ENCODE measurements at places on chromosomes 3 and 15.
A peak's percentile ranks its signal among the peaks of the same experiment; 100 is the strongest.

DNA sequence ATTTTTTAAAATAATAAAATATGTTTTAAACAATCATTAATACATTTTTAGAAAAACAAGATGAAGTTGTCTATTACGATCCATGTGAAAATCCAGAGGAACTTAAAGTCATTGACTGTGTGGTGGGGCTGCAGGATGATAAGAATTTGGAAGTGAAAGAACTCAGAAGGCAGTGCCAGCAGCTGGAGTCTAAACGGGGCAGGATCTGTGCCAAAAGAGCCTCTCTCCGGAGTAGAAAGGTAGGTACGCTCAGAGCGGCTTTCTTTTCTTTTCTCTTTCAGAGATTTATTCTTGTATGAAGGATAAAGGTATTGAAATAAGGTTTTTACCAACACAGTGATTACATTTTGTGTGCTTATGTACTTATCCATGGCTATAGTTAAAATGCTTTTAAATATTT is 13.6 kb downstream of the WHAMM start:
- no peak for DNase-seq

- no peak for DNase-seq
Observed at GRCh38 chr15:65833501-65834205, 35.6 kb upstream of the RAB11A start.

DNA sequence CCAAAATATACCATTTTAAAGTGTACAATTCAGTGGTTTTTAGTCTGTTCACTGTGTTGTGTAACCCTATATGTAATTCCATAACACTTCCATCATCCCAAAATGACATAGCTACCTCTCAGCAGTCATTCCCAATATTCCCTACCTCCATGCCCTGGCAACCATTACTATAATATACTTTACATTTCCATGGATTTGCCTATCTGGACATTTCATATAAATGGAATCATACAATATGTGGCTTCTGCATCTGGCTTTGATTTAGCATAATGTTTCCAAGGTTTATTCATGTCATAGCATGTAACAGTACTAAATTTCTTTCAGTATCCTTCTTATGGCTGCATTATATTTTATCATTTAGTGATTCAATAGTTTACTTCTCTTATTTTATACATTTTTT is 25.3 kb downstream of the FAM98B start:
- no peak for DNase-seq

DNA sequence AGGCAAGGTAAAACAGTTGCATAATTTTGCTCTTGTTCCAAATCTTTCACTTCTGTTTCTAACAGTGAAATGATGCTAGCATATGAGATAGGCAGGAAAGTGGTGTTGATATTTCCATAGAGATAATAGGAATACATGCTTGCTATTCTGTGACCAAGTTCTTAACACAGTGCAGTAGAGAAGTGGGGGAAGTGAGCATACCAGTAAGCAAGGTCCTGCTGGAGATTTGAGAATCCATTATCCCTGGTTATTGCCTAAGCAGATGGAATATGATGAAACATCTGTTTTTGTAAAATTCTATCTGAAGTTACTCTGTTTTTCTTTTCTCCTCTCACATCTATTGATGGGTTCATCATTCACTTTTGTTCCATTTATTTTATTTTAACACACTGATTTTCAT is 28.7 kb downstream of the USP8 start:
- DNase-seq: peak; percentile 13

DNA sequence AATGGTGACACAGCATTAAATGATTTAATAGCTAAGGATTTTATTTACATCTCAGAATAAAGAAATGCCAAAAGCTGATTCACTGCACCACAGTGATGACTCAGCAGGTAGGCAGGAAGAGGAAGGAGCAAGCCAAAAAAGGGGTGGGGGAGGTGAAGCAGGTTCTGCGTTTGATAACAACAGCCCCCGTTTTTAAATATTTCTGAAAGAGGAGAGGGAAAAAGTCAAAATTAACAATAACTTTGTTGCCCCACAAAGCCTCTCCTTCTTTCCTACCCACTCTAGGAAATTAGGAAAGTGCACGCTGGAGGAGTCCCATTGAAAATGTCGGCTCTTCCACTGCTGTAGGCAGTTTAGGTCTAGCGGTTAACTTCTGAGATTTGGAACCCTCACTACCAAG is 9.9 kb upstream of the CCDC54 start:
- peak; percentile 39 for DNase-seq

DNA sequence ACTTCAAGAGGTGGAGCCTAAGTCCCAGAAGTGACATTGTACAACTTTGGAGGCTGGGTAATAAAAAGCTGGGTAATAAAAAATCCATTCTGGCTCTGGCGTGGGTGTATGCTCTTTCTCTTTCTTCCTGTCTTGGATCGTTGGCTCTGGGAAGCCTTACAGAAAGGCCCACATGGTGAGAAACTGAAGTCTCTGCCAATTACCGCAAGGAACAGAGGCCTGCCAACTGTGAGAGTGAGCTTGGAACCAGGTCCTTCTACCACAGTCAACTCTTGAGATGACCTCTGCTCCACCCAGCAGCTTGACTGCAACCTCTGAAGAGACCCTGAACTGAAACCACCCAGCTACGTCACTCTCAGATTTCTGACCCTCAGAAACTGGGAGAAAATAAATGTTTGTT is 51.0 kb downstream of the NR2F2 start:
- no peak for DNase-seq

DNA sequence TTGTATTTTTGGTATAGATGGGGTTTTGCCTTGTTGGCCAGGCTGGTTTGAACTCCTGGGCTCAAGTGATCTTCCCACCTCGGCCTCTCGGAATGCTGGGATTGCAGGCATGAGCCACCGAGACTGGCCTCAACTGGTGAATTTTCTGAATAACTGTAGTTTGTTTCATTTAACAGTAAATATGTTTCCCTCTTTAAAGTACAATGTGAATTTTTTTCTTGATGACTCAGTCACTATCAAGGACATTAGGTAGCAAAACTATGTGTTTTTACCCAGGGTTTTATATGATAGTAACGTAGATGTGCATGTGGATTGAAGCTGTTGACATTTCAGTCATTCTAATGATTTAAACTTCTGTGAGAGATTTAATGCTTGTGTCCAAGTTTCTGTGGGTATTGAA is 40.2 kb upstream of the MAPKBP1 start:
- no peak for DNase-seq

DNA sequence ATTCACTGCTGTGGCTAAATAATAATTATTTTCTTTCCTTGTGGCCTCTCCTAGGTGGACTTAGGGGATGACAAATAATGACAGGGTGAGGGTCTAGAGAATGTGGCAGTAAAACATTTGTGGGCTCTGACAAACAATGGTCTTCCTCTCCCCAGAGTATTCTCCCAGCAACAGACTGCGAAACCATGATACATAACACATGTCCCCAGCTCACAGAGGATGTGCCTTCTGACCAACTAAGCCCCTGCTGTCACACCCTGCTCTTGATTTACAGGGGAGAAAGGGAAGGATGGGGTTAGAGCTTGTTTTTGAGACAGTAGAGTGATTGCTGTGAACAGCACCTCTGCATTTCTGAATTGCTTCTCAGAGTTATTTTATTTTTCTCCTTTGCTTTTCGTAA is 116.6 kb upstream of the CTDSPL start:
- no peak for DNase-seq

GRCh38 chr15:84833447-84834228 is 16.5 kb downstream of the ALPK3 start:
- no peak for DNase-seq

- no peak for DNase-seq
Observed at GRCh38 chr3:97515076-97515475, 249.5 kb upstream of the ARL6 start.

DNA sequence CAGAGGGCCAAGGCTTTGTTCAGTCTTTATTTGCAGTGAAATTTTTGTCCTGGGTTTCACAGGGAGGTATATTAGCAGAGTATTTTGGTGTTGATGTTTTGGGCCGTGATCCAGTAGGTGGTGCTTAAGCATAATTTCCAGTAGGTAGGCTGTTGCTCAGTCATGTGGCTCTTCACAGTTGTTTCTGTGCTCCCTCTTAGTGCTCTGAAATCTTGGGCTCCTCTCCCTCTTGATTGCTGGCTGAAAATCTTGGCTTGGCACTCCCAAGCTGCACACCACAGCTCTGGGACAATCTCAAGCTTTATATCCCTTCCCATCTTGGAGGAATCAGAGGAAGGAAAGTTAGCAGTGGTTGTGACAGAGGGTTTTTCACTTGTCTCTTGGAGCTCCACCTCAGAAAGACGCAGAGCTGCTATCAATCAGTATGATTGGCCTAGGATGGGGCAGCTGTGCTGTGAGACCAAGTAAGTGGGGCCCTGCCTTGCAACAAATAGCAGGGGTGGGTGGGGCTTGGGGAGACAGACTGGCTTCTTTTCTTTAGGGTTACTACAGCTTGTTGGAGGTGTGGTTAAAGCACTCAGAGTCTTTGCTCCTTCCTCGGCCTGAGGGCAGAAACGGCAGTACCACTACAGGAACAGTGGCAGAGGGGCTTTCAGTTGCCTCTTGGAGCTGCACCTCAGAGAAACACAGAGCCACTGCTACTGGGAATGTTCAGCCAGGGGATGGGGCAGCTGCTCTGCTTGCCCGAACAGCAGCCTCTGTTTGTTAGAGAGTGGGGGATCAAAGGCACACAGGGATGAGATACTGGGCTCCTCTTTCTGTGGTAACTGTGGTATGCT is 627.0 kb downstream of the SI start:
- DNase-seq: no peak

GRCh38 chr3:122800706-122801237 is 5.9 kb downstream of the SLC49A4 start:
- DNase-seq: no peak

DNA sequence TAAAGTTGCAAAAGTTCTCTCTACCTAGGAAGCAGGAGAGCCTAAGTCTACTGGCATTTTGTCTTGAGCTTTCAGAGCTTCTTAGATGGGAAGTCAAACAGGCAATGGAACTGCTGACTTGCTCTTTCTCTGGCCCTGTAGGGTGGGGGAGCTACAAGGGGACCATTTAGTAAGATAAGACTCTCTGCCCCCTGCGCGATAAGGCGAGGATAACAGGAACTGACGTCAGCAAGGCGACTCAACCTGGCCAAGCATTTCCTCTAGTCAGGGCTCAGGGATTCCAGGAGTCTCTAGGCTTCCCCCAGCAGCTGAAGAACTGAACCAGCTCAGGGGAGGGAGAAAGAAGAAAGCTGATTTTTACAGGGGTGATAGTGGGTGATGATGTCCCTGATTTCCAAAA is 5.8 kb downstream of the RARB start:
- no peak for DNase-seq

DNA sequence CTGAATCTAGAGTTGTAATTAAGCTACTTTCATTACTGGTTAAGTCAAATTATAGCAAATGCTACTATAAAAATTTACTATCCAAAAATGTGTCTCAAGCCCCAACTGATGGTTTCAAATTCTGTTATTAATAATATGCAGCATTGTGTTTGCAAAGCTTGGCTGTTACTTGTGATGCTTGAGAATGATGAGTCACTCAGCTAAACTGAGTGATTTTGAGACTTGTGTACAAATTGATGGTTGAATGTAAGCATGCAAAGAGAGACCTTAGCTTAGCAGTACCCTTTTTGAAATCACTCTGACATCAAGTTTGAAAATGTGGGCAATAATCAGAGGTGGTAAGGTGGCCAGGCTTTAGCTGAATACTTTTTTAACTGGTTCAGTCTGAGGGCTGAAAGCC is 27.6 kb downstream of the OPA1 start:
- peak; percentile 16 for DNase-seq

DNA sequence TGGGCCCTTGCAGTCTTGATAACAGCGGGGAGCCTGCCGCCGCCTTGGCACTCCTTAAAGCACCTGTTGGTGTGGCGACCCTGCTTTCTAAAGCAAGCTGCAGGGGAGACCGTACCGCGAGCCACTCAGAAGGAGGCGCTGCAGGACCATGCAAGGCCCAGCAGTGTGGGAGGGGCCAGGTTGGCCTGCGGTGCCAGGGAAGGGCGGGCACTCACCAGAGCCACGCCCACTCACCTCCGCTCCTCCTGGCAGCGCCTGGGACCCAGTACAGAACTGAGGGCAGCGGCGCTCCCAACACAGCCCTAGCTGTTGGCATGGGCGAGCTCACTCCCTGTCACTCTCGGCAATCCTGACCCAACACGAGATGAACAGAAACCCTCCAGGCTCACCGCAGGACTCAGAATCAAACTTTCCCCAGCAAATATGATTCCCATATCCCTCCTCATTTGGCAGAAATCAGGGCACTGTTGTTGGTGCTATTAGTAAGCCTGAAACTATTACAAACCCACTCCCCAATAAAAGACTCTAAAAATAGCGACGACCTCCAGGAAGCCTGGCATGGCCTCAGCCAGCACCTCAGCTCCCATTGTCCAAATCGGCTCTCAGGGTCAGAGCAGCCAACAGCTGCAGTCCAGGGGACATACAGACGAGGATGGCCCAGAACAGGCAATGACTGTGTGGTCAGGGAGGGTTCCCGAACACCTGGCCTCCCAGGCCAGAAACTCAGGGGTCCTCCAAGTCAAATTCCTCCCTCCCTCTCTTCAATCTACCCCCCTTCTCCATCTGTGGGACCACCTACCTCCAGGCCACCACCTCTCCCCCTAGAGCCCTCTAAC is 77.2 kb downstream of the TBC1D2B start:
- peak; percentile 64 for DNase-seq

Measured in fibroblast of the conjunctiva (primary cell).